ENCODE measurements at places on chromosomes 3 and 15. TPM values are rescaled to one million over a fixed set of nuclear protein-coding genes. Genes with fewer than 3 reads are reported as not detected.

- no peaks in the 10 kb centered on the region for H3K36me3 ChIP-seq
- H3K4me1 ChIP-seq = peaks cover 34% of the 10 kb centered on the region
- H3K27ac ChIP-seq = peak overlapping the region; percentile 29
- H3K27me3 ChIP-seq = no peaks in the 10 kb centered on the region
- peak; percentile 46 for DNase-seq
Measured at GRCh38 chr15:31268911-31269784, 57.5 kb upstream of the KLF13 start.

DNA sequence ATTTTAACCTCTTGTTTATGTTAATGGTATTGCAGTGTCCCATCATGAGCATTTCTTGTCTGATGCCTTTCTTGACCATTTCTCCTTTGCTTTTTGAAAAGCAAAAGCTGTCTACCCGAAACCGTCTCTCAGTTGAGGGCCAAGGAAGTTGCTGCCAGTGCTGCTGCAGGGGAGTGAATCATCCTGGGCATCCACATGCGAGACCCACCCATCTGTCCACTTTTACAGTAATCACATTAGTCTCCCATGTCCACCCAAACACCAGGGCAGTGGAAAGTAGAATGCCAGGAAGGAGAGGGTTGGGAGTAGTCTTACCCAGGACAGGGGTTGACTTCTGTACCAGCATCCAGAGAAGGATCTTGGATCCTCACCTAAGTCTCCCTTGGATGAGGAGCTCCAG, 48.6 kb upstream of the TEX264 start:
- no peaks in the 10 kb centered on the region for H3K36me3 ChIP-seq
- H3K27me3 ChIP-seq = no peaks in the 10 kb centered on the region
- H3K4me3 ChIP-seq = no peak overlapping the region
- H3K27ac ChIP-seq = peak overlapping the region; percentile 66

- no peaks in the 10 kb centered on the region for H3K36me3 ChIP-seq
- H3K4me3 ChIP-seq = no peak overlapping the region
- no peak for DNase-seq
- H3K4me1 ChIP-seq = no peaks in the 10 kb centered on the region
- no peak overlapping the region for H3K27ac ChIP-seq
- no peaks in the 10 kb centered on the region for H3K27me3 ChIP-seq
Measured at GRCh38 chr3:15440891-15441290, 13.5 kb downstream of the EAF1 start.

DNA sequence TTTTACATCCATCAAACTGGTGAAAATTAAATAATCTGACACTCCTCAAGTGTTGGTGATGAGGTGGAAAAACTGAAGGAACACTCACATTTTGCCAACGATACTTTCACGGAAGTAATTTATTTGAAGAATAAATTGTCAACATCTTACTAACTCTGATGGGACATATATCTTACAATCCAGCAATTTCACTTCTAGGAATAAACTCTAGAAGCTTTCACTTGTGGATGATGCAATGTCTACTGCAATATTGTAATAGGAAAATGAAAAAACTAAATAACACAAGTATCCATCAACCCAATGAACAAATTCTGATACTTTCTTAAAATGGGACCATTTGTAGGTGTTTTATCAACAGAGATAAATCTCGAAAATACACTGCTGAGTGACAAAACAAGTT, 16.2 kb upstream of the LIPC start:
- H3K27me3 ChIP-seq = no peaks in the 10 kb centered on the region
- H3K4me3 ChIP-seq = no peak overlapping the region
- H3K36me3 ChIP-seq = no peaks in the 10 kb centered on the region
- no peak for DNase-seq
- no peaks in the 10 kb centered on the region for H3K4me1 ChIP-seq

GRCh38 chr15:70096215-70097062, 1.3 kb downstream of the TLE3 start:
- peak; percentile 61 for DNase-seq
- no peaks in the 10 kb centered on the region for H3K27me3 ChIP-seq
- H3K4me3 ChIP-seq = peak overlapping the region; percentile 86
- H3K36me3 ChIP-seq = no peaks in the 10 kb centered on the region

DNA sequence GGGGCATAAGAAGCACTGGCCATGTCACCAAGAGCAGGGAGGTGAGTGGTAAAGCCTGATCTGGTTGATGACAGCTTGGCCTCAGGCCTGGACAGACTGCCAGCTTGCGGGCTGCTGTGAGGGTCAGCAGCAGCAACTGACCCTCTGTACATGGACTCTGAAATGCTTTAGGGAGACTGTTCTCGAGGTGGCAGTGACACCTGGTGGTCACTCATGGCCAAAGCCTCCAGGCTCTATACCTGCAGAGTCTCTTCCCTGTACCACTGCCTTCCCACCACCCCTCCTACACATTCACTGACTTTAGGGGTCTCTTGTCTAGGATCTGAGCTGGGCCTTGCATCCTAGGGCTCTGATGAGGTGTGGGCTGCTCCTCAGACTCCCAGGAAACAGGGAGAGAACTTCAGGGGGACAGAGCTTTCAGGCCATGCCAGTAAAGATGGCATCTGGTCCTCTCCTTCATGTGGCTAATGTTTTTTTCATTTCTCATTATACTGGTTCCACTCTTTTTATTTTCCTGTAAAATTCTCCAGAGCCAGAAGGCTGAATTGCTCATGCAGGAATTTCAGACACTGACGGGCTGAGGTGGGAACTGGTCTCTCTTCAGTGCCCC, 17.2 kb upstream of the TIMP4 start:
- H3K4me3 ChIP-seq = no peak overlapping the region
- H3K36me3 ChIP-seq = no peaks in the 10 kb centered on the region
- DNase-seq = peak; percentile 67

- H3K27ac ChIP-seq = no peak overlapping the region
- no peaks in the 10 kb centered on the region for H3K27me3 ChIP-seq
- DNase-seq = no peak
Measured at GRCh38 chr3:43073836-43074220, 32.1 kb downstream of the POMGNT2 start.

DNA sequence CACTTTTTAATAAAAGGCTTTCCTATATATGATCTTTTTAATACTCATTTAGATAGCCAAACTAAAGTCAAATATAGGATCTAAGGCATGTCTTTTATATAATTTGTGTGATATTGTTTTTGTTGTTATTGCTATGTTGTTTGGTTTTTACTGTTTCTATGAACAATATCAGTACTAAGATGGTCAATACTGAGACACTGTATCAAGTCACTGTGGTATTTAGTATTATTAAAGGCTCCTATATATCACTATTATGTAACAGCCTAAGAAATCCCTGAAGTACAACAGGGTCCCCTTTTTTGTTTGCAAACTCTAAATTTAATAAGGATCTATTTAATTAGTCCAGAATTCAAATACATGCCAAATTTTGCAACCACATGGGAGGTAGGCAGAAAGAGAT, 61.9 kb downstream of the TBC1D5 start:
- H3K27ac ChIP-seq = no peak overlapping the region
- no peak for DNase-seq
- no peaks in the 10 kb centered on the region for H3K4me1 ChIP-seq
- H3K27me3 ChIP-seq = no peaks in the 10 kb centered on the region

GRCh38 chr3:133962849-133963248, 66.9 kb downstream of the SLCO2A1 start:
- H3K27me3 ChIP-seq = no peaks in the 10 kb centered on the region
- H3K36me3 ChIP-seq = no peaks in the 10 kb centered on the region
- no peaks in the 10 kb centered on the region for H3K4me1 ChIP-seq

DNA sequence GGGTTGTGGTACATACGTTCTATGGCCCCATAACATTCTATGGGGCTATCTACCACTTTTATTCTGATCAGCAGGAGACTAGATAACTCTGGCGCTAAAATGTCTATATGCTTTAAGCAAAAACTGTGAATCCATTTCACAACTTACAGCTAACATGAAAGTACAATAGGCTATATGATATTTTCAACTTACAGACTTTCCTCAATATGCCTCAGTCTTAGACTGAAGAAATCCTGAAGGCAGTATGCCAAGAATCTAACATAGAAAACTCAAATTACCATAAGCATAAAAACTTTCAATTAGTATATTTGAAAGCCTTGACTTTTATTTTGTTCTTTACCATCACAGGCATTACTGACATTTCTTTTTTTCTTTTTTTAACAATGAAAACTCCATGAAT, 81.4 kb downstream of the CBLB start:
- H3K4me3 ChIP-seq = no peak overlapping the region
- no peaks in the 10 kb centered on the region for H3K4me1 ChIP-seq
- no peak for DNase-seq
- H3K36me3 ChIP-seq = no peaks in the 10 kb centered on the region
- no peak overlapping the region for H3K27ac ChIP-seq
- no peaks in the 10 kb centered on the region for H3K27me3 ChIP-seq

- no peaks in the 10 kb centered on the region for H3K4me1 ChIP-seq
- H3K27ac ChIP-seq = no peak overlapping the region
- no peak overlapping the region for H3K4me3 ChIP-seq
- no peak for DNase-seq
- peaks cover 5% of the 10 kb centered on the region for H3K27me3 ChIP-seq
Measured at GRCh38 chr15:82072926-82073537, 27.2 kb upstream of the MEX3B start.

GRCh38 chr3:72481542-72481941, 366.7 kb downstream of the SHQ1 start:
- DNase-seq = no peak
- H3K36me3 ChIP-seq = no peaks in the 10 kb centered on the region
- peaks cover 5% of the 10 kb centered on the region for H3K4me1 ChIP-seq
- no peaks in the 10 kb centered on the region for H3K27me3 ChIP-seq
- H3K27ac ChIP-seq = no peak overlapping the region

GRCh38 chr15:52255008-52255407, 40.6 kb downstream of the MYO5C start:
- no peaks in the 10 kb centered on the region for H3K36me3 ChIP-seq
- no peak for DNase-seq
- H3K27me3 ChIP-seq = no peaks in the 10 kb centered on the region
- peaks cover 10% of the 10 kb centered on the region for H3K4me1 ChIP-seq
- H3K4me3 ChIP-seq = no peak overlapping the region

- H3K36me3 ChIP-seq = no peaks in the 10 kb centered on the region
- H3K4me1 ChIP-seq = no peaks in the 10 kb centered on the region
- H3K4me3 ChIP-seq = no peak overlapping the region
- DNase-seq = no peak
- H3K27ac ChIP-seq = no peak overlapping the region
- peaks cover 11% of the 10 kb centered on the region for H3K27me3 ChIP-seq
Measured at GRCh38 chr15:69114331-69114928, 46.0 kb upstream of the GLCE start.

DNA sequence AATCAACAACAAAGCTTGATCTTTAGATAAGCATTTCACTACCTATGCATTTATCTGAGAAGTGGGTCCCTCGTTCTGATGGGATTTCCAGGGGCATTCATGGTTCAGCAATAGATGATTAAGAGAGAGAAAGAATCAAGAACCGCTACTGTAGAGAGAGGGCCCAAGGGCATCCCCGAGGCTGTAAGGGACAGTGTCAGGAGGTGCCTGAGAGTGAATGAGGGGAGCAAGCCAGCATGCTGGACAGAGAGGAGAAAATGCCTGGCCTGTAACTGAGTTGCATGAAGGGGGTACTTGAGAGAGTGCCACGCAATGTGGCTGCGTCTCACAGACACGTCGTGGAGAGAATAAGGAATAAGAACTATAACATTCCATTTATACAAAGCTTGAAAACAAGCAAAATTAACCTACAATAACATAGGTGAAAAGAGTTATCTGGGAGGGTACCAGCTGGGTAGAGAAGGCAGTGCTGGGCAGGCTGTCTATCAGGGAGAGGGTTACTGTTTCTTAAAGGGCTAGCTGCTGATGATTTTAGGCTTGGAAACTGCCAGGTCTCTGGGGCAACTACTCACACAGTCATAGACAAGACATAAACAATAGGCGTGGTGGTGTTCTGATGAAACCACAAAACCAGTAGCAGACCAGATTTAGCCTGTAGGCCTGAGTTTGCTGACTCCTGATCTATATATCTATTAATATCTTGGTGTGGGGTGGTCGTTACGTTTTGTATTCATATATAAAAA, 374.6 kb upstream of the CFAP20DC start:
- no peak overlapping the region for H3K27ac ChIP-seq
- no peaks in the 10 kb centered on the region for H3K4me1 ChIP-seq
- H3K4me3 ChIP-seq = no peak overlapping the region
- DNase-seq = no peak
- no peaks in the 10 kb centered on the region for H3K27me3 ChIP-seq

DNA sequence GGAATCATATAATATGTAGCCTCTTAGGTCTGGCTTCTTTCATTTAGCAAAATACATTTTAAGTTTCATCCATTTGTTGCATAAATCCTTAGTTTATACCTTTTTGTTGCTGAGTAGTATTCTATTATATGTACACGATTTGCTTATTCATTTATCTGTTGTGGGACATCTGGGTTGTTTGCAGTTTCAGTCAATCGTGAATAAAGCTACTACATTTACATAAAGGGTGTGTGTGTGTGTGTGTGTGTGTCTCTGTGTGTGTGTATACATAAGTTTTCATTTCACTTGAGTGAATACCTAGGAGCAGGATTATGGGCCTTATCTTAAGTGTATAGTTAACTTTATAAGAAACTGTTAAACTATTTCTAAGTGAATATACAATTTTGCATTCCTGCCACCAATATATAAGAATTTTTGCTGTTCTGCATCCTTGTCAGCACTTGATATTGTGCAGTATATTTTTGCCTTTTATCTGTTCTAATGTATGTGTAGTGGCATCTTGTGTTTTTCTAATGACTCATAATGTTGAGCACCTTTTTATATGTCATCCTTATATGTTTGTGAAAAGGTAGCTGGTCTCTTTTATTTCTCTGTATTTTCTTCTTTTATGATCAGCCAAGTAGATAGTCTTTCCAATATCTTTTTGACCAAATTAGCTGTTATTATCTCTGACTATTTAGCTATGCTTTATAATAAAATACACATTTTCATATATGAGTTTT, 55.0 kb downstream of the GLCE start:
- no peaks in the 10 kb centered on the region for H3K4me1 ChIP-seq
- no peak overlapping the region for H3K27ac ChIP-seq
- H3K4me3 ChIP-seq = no peak overlapping the region
- no peak for DNase-seq
- no peaks in the 10 kb centered on the region for H3K27me3 ChIP-seq

- H3K36me3 ChIP-seq = no peaks in the 10 kb centered on the region
- no peaks in the 10 kb centered on the region for H3K4me1 ChIP-seq
- H3K4me3 ChIP-seq = no peak overlapping the region
- H3K27ac ChIP-seq = no peak overlapping the region
- peaks cover 9% of the 10 kb centered on the region for H3K27me3 ChIP-seq
Measured at GRCh38 chr15:68389041-68389930, 42.7 kb downstream of the ITGA11 start.

SGO1 gene
- total RNA-seq = not detected

ACKR4 gene
- 1.4 TPM for total RNA-seq

RPP25 gene
- total RNA-seq = 11.3 TPM

TGM5 gene
- total RNA-seq = not detected

FBXW12 gene
- total RNA-seq = not detected

MAP6D1 gene
- total RNA-seq = 2.1 TPM
